ENCODE measurements at places on chromosomes 2 and 18.

DNA sequence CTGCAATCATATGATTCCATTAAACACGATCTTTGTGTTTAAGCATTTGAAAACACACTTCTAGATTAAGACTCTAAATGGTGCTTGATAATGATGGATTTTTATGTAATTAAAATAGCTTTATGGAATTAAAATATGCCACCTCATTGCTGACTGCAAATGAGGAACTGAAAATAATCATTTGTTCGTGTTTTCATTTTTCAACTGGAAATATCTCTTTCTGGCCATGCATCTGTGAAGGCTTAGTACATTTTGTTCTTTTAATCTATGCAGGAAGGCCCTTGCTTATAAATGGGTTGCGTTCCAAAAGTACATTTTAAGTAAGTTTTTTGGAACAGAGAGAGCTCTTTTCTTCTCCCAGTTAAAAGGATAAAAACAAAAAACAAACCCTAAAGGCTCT, 125.5 kb downstream of the MC4R start:
- DNase-seq: no peak

DNA sequence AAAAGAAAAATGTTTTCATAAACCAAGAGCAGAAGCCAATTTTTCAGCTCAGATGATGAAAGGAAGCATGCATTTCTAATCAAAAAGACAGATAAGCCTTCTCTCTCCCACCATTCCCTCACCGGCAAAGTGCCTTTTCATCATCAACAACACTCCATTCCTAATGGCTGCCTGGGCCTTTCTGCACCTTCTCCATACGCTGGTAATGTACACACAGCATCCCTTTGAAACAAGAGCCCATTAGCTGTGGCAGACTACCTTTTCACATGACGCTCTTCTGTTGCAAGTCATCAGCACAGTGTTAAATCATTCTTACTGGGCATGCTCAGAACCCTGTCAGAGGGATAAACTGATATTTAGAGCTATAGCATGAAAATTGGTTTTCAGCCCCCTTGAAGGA, 408.9 kb downstream of the MEIS1 start:
- no peak for DNase-seq

- no peak for DNase-seq
Observed at GRCh38 chr2:22494156-22494555, 890.8 kb upstream of the KLHL29 start.

GRCh38 chr2:54830546-54830945, 107.1 kb downstream of the EML6 start:
- DNase-seq: no peak

- DNase-seq: no peak
Observed at GRCh38 chr18:78796693-78797455, 182.7 kb upstream of the SALL3 start.

DNA sequence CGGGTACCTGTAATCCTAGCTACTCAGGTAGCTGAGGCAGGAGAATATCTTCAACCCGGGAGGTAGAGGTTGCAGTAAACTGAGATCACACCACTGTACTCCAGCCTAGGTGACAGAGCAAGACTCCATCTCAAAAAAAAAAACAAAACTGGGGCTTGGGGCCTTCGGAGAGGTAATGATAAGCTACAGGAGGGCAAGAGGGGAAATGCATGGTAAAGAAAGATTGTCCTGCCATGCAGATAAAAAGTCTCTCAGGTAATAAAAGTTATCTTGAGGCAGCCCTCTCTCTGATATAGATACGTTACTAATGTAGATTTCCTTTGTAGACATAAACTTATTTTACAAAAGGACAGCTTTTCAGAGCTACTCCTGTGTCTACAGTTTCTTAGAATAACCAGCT, 3.7 kb upstream of the RAB1A start:
- DNase-seq: no peak

DNA sequence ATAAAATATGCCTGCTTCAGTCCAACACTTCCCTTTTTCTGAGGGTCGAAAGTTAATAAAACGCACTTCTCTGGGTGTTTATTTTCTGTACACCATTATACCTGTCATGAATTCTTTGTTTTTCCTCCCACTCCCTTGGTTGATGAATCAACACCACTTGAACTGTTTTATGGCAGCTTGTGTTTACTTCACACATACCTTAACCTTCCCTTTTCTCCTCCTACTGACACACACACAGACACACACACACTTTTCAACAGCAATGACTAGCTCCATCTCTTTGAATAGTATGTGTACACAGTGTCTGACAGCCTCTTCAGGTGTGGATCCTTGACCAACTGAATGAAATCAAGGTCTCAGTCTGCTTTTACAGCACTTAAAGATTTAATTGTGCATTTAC, 91.3 kb downstream of the SATB2 start:
- DNase-seq: no peak

GRCh38 chr18:12474146-12474545, 66.4 kb downstream of the PRELID3A start:
- DNase-seq: no peak

- DNase-seq: peak; percentile 20
Observed at GRCh38 chr2:214808981-214809750, at the start of gene BARD1. TSS of gene BARD1 (minus strand) at chr2:214809683. CDS start at chr2:214809569, 114 bp downstream.

- DNase-seq: no peak
Observed at GRCh38 chr2:121355488-121355887, 70.5 kb upstream of the TFCP2L1 start.

- no peak for DNase-seq
Observed at GRCh38 chr2:214624166-214624760, 185.2 kb downstream of the BARD1 start.

GRCh38 chr2:1521878-1522830, 108.9 kb downstream of the TPO start:
- no peak for DNase-seq

DNA sequence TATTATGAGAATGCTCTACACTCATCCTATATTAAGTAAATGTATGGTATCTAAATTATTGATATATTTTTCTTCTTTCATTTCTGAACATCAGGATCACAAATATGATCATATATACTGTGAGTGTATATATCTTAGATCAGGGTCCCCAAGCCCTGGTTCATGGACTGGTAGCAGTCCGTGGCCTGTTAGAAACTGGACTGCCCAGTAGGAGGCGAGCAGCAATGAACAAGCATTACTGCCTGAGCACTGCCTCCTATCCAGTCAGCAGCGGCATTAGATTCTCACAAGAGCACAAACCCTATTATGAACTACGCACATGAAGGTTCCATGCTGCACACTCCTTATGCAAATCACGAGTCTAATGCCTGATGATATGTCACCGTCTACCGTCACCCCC, 1247.1 kb upstream of the NXPH2 start:
- no peak for DNase-seq

DNA sequence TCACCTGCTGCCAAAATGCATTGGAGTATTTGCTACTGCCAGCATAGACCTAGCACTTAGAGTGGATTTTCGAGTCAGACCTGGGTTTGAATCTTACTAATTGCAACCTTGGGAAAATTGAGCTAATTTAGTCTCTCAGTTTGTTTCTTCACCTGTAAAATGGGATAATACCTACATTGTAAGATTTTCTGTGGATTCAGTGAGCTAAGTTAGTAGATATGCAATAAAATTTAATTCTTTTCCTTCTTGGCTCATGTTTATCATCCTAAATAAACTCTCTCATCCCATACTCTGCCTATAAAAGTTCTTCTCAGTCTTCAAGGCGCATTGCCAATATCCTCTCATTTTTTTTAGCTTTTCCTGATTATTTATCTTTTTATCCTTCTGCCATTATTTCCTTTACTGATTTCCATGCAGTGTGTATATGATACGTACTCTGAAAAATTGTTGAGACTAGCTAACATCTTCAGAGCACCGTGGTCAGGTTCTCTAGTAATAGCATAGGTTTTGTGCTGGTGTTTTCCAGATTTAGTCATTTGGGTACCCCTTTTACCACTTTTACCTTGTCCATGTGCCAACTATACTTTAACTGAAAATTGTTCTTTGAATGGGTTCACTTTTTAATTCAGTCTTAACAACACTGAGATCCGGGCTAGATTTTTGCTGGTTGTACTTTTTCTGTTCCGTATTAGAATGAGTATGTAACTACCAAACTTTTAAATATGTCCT, 7.3 kb downstream of the CEP192 start:
- no peak for DNase-seq

DNA sequence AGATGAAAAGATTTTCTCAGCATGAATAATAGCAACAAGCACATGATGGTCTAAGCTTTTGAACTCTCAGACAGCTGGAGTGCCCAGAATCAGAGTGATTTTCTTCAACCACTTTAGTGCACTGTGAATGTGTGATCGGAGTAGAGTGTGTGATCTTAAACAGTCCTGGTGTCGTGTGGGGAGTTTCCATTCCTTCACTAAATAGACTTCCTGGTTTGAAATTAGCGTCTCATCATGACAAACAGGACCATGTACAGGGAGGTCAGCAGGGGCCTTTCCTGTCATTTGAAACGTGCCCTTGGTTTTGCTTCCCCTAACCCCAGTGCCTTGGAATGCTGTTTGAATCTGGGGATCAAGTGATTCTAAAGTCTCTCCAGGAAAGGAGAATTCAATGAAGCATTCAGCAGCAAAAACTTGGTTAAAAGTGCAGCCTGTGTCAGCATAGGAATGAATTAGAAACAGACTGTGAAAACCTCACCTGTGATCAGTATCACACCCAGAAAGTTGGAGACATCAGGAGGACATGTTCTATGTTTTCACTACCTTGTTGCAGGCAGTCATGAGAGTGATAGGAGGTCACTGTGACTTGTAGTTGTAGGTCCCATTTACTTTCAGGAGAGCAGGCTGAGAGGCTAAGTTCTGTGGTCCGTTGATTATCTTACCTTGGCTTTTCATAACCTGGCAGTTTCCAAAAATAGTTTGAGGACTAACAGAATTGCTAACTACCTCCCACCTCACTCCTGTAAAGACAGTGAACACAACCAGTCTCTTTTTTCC, 400.3 kb downstream of the MTX2 start:
- no peak for DNase-seq

GRCh38 chr2:239263231-239263630, 137.6 kb downstream of the HDAC4 start:
- DNase-seq: no peak

GRCh38 chr2:19205983-19206533, 152.4 kb downstream of the OSR1 start:
- DNase-seq: no peak

GRCh38 chr2:27125104-27125503, 1.5 kb downstream of the ABHD1 start:
- no peak for DNase-seq

- DNase-seq: no peak
Observed at GRCh38 chr2:102350137-102350793, 5.3 kb upstream of the IL18R1 start.

DNA sequence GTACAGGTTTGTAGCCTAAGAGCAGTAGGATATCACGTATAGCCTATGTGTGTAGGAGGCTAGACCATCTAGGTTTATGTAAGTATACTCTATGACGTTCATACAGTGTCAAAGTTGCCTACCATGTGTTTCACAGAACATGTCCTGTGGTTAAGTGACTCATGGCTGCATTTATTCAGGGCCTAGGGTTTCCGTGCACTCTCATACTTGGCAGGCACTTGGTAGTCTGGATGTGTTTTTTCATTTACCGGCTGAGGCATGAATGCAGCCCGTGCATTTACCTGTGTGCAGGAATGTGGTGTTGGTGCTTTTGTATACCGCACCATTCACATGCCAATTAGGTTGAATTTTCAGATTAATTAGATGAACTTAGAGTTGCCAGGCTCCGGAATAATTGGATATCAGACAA, 43.4 kb downstream of the MYL12B start:
- peak; percentile 0 for DNase-seq

GRCh38 chr2:237779521-237779920, 19.1 kb upstream of the RBM44 start:
- DNase-seq: no peak
